SK-N-MC (cell line): ENCODE measurements at places on chromosomes 2 and 18.
A peak's percentile ranks its signal among the peaks of the same experiment; 100 is the strongest.

GRCh38 chr2:85704038-85704437 is 9.9 kb downstream of the GNLY start:
- no peak for DNase-seq

GRCh38 chr18:3447068-3447894 is 2.7 kb upstream of the TGIF1 start:
- no peak for DNase-seq

DNA sequence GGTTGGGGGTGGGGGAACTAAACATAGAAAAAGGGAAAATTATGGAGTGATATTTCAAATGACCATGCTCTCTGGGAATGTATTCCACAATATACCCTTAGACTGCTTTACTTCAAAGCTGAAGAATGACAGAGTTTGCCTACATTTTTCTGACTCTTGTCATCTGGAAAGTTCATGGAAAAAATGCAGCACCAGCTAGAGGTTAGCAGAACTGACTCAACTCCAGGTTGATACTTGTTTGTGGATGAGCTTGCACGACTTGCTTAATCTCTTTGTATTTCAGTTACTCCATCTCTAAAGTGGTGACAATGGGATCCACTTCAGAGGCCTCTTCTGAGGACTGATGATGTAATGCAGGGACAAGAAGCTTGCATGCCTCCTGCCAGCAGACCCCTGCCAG is 824.0 kb upstream of the ID2 start:
- no peak for DNase-seq

DNA sequence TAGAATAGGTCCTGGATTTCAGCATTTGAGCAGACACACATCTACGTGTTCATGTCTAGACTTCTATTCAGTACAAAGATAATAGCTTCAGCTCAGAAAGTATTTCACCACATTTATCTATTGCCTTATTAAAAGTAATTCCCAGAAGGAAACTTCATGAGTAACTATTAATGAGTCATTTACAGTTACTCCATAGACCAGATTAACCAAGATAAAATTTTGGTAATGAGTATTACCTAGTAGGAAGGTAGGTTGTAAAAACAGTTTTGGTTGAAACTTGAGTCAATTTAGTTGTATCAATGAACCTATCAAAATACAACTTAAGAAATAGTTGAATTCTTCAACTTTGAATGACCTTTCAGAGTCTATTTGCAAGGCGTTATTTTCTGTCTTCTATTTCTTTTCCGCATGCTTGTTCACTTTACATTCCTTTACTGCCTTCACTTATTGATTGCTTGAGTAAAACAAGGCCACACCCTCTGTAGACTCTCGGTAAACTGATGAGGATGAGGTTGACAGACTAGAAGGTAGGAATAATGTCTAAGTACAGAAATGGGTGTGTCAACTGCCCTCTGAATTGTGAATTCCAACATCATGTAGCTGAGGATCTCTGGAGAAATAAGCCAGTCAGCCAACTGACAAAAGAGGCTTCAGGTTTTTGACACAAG is 1165.6 kb upstream of the ZEB2 start:
- DNase-seq = no peak

GRCh38 chr2:229118927-229119326 is 152.2 kb downstream of the PID1 start:
- no peak for DNase-seq

DNA sequence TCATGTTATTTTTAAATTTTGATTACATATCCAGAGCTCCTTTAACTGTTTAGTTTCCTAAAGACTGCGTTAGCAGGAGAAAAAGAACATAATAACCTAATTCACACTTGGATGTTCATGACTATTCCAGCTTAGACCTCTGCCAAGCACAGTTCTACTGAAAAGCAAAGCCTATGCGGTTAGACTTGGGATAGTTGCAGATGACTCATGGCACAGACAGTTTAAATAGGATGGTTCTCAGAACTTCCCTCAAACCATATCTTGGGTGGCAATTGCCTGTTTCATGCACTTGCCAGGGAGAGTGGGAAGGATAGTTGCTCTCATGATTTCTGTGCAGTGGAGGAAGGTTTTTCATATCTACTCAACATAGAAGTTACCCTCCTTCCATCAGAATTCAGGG is 149.7 kb upstream of the KLHL29 start:
- no peak for DNase-seq

DNA sequence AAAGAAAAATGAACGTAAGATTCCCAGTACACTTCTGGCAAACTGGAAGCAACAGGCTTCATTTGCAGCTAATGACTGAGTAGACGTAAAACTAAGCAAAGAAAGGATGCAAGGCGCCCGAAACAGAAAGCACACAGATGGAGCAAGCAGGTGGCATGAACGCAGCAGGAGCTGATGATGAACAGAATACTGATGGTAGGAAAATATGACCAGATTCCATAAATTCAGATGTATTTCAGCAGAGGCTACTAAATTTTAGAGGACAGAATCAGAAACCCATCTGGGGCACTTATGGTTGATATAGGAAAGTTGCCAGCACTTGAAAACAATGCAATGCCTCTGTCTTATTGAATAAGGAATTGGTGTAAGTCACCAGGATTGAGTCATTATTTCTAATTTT is 658.7 kb upstream of the LINC00305 start:
- DNase-seq = no peak

DNA sequence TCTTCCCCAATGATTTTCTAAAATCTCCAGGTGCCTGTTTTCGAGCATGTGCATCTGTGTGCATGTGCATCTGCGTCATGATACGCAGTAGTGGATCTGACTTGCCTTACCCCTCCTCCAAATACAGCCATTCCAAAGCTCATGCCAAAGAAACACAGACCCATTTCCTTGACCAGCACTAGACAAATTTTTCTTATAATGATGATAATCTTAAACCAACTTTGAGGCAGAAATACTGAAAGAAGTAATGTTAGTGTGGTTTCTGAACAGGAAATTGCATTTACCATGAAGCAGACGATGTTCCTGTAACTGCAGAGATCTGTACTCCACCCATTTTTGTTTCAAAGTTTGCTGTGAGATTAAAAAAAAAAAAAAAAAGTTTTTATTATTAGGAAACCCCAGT is 25.6 kb downstream of the CYTIP start:
- no peak for DNase-seq

DNA sequence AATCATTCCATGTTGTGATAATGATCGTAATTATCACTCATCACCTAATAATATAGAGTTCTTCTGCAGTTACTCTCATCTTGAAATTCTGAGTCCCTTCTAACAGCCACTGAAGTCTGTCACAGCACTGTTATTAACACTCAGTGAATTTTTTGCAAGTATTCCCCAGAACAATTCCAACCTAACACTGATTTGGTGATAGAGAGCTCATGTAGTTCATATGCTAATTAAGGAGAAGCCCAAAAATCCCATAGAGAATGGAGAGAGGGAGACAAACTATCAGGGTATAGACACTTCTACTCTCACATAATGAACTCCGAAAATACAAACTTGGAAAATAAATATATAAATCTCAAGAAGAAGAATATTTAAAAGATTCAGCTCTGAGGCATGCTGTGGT is 1253.4 kb upstream of the NXPH2 start:
- no peak for DNase-seq

GRCh38 chr2:196718419-196719109 is 79.0 kb downstream of the CCDC150 start:
- DNase-seq = no peak

DNA sequence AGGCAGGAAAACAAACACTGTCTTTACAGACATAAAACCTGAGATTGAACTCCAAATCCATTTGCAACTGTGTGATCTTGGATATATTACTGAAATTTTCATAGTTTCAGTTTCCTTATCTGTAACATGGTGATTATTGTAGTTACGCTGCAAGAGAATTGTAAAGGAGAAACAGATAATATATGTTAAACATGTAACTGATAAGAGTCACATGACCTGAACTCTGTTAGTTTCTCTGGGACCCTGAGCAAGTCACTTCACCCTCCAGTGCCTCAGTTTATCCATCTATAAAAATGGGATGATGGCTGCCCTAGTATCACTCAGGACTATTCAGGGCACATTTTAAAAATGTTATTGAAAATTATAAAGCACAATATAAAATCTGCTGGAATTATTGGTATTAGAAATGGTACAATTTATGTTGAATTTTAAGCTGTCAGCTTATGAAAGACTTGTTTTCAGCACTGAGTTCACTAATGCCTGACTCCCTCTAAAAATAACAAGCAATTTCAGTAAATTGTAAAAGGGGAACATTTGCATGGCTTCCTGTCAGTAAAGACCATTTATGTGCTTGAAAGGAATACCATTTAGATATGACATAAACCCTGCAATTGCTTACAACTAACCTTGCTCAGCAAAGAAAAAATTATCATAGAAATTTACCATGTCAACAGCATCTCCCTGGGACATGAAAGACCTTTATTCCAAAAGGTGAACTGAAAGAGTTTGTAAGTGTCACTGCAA is 393.5 kb downstream of the RAD51AP2 start:
- DNase-seq = no peak

- DNase-seq = no peak
These were observed 772.0 kb downstream of the CNTNAP5 start for GRCh38 chr2:124797049-124797448.

- DNase-seq = peak; percentile 42
These were observed 30.6 kb downstream of the ORC4 start for GRCh38 chr2:147989809-147990403.

DNA sequence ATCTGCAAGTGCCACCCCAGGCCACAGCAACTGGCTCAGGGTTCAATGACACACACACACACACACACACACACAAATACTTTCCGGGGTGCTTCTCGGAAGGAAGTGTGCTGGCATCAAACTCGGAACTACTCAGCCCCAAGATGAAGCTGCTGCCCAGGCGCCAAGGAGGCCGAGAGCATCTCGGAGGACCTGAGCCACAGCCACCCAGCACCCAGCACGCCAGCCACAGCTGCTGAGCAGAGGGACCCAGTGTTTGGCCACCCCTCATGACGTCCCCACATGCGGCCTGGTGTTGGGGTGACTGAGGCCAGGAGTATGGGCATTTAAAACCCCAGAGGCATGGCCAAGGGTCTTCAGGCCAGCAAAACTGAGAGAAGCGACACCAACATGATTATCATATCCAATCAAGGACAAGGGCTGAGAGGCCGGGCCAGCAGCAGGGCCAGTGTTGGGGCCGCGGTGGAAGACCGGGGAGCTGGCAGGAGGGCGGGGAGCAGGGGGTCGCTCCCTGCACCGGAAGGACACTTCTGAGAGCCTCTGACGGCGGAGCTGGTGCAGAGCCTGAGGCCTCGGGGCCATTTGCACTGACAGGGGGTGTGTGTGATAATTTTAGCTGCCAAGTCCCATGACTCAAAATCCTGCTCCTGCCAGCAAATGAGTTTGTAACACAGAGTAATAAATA is 61.8 kb downstream of the BIN1 start:
- DNase-seq = no peak

DNA sequence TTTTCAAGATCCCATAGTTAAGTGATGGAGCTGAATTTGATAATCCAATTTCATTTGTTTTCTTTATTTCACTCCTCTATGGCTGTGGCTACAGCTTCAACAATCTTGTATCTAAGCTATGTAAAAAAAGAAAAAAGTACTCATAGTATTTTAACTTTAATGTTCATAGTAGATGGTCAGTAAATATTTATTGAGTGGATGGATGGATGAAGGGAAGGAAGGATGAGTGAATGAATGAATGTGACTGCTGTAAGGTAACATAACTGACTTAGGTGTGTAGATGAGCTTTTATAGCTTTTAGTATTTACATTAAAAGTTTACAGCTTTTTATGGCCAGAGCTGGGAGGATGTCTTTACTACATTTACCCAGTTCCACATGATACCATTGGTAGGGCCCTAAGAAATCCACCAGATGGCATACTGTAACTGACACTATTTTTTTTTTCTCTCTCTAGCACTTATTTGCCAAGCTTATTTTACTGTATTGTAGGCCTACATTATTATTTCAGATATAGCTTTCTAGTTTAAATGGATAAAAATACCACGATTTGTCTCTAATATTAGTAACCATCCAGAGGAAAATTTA is 13.4 kb upstream of the HRH4 start:
- DNase-seq = no peak

DNA sequence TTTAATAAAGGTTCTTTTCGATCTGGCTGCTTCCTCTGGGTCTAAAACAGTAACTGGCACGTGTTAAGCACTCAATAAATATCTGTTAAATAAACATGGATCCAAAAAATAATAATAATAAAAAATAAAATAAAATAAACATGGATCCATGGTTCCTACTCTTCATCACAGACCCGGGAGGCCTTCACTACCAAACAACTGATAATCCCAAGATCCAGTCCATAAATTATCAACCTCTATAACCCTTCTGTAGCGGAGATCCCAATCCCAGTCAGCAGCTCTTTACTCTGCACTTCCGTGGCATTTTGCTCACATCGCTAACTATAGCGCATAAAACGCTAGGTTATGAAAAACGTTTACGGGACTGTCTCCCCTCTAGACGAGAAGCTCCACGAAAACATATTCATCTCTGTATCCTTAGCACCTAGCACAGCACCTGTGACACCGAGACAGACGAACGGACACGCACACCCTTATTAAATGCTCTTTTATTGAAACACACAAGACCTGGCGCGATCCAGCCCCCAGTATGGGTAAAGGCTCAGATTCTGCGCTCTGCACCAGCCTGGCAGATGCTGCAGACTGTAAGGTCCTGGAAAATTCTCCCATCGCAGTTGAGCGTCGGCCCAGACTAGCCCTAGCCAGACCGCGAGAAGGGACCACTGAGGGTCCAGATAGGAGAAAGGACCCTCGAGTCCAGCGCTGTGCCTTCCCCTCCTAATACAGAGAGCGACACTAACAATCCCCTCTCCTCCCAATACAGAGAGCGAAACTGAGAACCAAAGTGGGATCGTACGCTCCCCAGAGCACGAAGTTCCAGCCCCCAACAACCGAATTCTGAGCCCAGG is 770 bp downstream of the NBAS start:
- no peak for DNase-seq

GRCh38 chr18:12328179-12328823 is 20.3 kb downstream of the TUBB6 start:
- DNase-seq = no peak

GRCh38 chr2:136016836-136017235 is 31.4 kb upstream of the DARS1 start:
- DNase-seq = no peak

- no peak for DNase-seq
These were observed 94.8 kb upstream of the EPAS1 start for GRCh38 chr2:46202453-46202852.

GRCh38 chr18:63302220-63302619 is 17.3 kb downstream of the BCL2 start:
- DNase-seq = no peak

- DNase-seq = no peak
These were observed 25.0 kb upstream of the SPP2 start for GRCh38 chr2:234025466-234025865.

GRCh38 chr18:77119101-77119850 is 13.3 kb downstream of the MBP start:
- DNase-seq = no peak

GRCh38 chr18:24992491-24992890 is 359.5 kb downstream of the ZNF521 start:
- DNase-seq = no peak

DNA sequence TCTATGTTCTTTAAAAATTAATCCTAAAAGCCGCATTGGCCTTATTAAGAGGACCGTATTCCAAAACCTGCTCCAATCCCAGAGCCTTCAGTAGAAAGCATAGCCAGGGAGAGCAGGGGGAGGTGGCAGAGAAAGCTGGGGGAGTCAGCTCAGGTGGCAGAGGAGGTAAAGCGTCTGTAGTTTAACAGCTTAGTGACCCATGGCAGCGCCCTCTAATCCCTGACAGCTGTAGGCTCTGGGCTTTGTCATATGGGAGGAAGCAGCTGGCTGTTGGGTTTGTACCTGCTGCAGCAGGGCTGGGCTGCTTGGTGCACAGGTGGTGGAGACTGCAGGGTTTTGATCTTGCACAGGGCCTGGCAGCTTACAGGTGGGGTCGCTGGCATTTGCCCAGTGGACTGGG is 50.6 kb downstream of the THNSL2 start:
- no peak for DNase-seq
